ENCODE measurements at places on chromosomes 3 and 15. TPM values are rescaled to one million over a fixed set of nuclear protein-coding genes. Genes with fewer than 3 reads are reported as not detected.

GRCh38 chr3:71310980-71311660 is 272.4 kb downstream of the FOXP1 start:
- no peak for DNase-seq
- no peaks in the 10 kb centered on the region for H3K36me3 ChIP-seq
- no peaks in the 10 kb centered on the region for H3K27me3 ChIP-seq
- H3K4me1 ChIP-seq: peaks cover 9% of the 10 kb centered on the region

The SEMA3B gene
- total RNA-seq: 77.6 TPM

- H3K27me3 ChIP-seq: no peaks in the 10 kb centered on the region
- no peaks in the 10 kb centered on the region for H3K36me3 ChIP-seq
- DNase-seq: no peak
- H3K4me1 ChIP-seq: peaks cover 5% of the 10 kb centered on the region
These were observed 98.8 kb downstream of the TGFBR2 start for GRCh38 chr3:30704931-30705890.

- H3K27ac ChIP-seq: no peak overlapping the region
- H3K36me3 ChIP-seq: no peaks in the 10 kb centered on the region
- no peak for DNase-seq
- no peaks in the 10 kb centered on the region for H3K4me1 ChIP-seq
- H3K27me3 ChIP-seq: no peaks in the 10 kb centered on the region
These were observed 156.3 kb downstream of the MTHFS start for GRCh38 chr15:79740561-79740960.

DNA sequence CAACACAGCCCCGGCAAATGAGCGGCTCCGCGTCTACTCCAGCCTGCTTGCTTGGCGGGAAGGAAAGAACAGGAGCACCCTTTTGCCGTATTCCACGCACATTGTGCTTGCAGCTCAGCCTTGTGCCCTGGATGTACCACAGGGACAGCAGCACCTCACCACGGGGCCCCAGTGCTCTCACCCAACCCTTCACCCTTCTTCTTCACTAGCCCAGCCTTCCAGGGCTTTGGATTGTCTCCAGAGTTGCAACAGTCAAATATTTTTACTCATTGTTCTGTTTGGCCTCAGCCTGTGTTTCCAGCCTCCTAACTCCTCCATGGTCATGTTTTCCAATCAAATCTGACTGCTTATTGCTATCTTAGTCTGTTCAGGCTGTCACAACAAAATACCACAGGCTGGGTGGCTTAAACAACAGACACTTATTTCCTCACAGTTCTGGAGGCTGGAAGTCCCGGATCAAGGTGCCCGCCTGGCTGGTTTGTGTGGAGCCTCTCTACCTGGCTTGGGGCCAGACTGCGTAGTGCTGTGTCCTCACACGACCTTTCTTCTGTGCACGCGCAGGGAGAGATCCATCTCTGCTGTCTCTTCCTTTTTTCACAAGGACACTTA is 79.2 kb upstream of the ABHD17C start:
- peaks cover 19% of the 10 kb centered on the region for H3K4me1 ChIP-seq
- H3K4me3 ChIP-seq: no peak overlapping the region
- H3K27ac ChIP-seq: peak overlapping the region; percentile 71

The CHL1 gene
- 20.2 TPM for total RNA-seq

DNA sequence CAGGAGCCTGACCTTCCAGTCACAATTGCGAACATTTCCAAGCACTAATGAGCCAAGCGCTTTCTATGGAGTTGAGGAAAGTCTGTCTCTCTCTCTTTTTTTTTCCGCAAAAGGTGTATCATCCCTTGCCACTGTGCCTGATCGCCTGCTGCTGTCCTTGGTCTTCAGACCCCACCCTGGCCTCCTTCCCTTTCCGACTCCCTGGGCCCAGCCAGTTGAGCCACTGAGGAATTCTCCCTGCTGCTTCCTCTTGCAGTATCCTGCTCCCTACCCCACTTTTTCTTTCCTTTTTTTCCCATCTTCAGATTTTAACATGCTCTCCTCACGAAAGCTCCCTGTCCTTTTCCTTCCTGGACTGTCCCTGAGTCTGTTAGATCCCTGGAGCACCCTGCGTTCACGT is 396.5 kb upstream of the C2CD4B start:
- DNase-seq: no peak
- H3K27me3 ChIP-seq: peaks cover 3% of the 10 kb centered on the region
- H3K4me1 ChIP-seq: peaks cover 14% of the 10 kb centered on the region
- H3K27ac ChIP-seq: no peak overlapping the region

The UROC1 gene
- total RNA-seq: not detected

GRCh38 chr3:46375218-46375617 is 4.5 kb downstream of the CCR5 start:
- H3K4me1 ChIP-seq: peaks cover 37% of the 10 kb centered on the region
- no peak overlapping the region for H3K27ac ChIP-seq
- no peak overlapping the region for H3K4me3 ChIP-seq

The ALDH1L1 gene
- total RNA-seq: 2.8 TPM

DNA sequence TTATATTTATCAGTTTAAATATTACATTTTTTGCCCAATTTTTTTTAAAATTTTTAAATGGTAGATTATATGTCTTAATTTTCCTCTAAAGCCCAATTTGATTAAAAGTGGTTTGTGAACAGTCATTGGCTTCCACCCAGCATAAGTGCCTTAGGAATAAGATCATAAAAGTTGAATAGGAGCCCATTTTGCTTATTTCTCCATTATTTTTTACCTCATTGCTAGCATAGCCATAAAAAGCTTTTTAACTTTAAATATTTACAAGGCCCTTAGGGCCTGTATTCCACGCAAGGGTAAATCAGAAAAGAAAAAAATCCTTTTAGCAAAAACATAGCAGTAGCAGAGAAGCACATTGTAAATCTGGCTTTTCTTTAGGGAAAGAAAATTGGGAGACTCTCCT is 9.0 kb downstream of the TTC14 start:
- H3K4me1 ChIP-seq: no peaks in the 10 kb centered on the region
- no peaks in the 10 kb centered on the region for H3K27me3 ChIP-seq
- H3K4me3 ChIP-seq: no peak overlapping the region

GRCh38 chr3:59754456-59755129 is 704.8 kb upstream of the CFAP20DC start:
- H3K4me1 ChIP-seq: no peaks in the 10 kb centered on the region
- DNase-seq: no peak
- no peak overlapping the region for H3K4me3 ChIP-seq
- H3K27me3 ChIP-seq: no peaks in the 10 kb centered on the region
- H3K27ac ChIP-seq: no peak overlapping the region
- H3K36me3 ChIP-seq: no peaks in the 10 kb centered on the region

The CHST2 gene
- 6.2 TPM for total RNA-seq

The PRR23E gene
- total RNA-seq: not detected

GRCh38 chr3:69008980-69009379 is 4.5 kb downstream of the EOGT start:
- peak overlapping the region; percentile 44 for H3K27ac ChIP-seq
- H3K36me3 ChIP-seq: peaks cover 64% of the 10 kb centered on the region
- H3K27me3 ChIP-seq: no peaks in the 10 kb centered on the region
- H3K4me1 ChIP-seq: peaks cover 33% of the 10 kb centered on the region
- DNase-seq: no peak

The AQP9 gene
- total RNA-seq: 60.3 TPM

DNA sequence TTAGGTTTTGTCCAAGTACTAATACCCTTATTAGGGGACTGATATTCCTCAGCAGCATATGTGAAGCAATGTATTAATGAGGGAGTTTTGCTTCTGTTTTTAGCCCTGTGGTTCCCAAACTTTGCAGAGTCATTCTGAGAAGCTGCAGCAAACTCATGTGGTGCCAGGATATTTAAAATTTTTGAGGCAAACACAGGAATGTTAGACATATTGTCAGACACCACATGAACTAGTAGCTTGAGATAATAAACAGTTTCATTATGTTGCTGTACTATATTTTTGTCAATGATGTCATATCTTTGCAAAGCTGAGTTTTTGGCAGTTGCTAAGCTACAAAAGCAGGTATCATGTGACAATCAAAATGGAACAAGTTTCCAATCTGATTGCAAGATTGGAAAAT is 36.6 kb downstream of the ATP6V1A start:
- peaks cover 55% of the 10 kb centered on the region for H3K36me3 ChIP-seq
- peak overlapping the region; percentile 2 for H3K27ac ChIP-seq
- H3K4me1 ChIP-seq: peaks cover 18% of the 10 kb centered on the region
- no peaks in the 10 kb centered on the region for H3K27me3 ChIP-seq
- no peak for DNase-seq

DNA sequence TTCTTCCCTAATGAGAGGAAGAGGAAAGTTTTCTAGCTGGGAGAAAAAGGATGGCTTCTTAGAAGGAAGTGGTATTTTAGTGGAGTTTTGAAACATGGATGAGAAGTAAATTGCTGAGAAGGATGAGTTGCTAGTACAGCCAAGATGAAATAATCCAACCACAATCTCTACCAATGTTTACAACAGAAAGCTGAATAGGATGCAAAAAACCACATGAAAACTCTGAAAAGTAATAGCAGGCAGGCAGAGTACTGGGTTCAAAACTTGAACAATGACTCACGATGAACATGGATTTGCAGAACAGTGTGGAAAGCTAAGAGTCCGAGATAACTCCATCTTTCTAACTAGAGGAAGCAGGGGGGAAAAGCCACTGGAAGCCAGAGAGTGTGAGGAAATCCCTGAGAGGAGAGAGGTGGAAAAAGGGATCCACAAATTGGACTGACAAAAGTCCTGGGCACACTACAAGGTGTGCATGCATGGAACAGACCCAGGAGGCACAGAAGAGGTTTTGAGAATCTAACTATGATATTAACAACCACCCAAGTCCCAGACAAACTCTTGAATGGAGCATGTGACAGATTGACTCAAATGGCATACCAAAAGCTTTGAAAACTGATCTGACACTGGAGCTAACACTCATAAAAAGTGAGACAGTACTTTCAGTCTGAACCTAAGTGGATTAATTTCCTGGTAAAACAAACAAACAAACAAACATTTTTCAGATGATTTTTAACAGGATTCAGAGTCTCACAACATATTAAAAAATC is 76.7 kb downstream of the ST6GAL1 start:
- peaks cover 21% of the 10 kb centered on the region for H3K4me1 ChIP-seq
- H3K36me3 ChIP-seq: no peaks in the 10 kb centered on the region
- no peak overlapping the region for H3K4me3 ChIP-seq

The BCHE gene
- total RNA-seq: 5.8 TPM

The FGF12 gene
- total RNA-seq: 3.9 TPM

- H3K27me3 ChIP-seq: no peaks in the 10 kb centered on the region
- no peaks in the 10 kb centered on the region for H3K4me1 ChIP-seq
- no peaks in the 10 kb centered on the region for H3K36me3 ChIP-seq
- no peak overlapping the region for H3K4me3 ChIP-seq
- DNase-seq: no peak
- H3K27ac ChIP-seq: no peak overlapping the region
These were observed 458.1 kb downstream of the DIPK2A start for GRCh38 chr3:144429719-144430121.

The CCDC54 gene
- not detected for total RNA-seq

GRCh38 chr15:92745845-92746271 is 90.3 kb upstream of the FAM174B start:
- no peak for DNase-seq
- no peak overlapping the region for H3K4me3 ChIP-seq
- H3K36me3 ChIP-seq: no peaks in the 10 kb centered on the region
- H3K4me1 ChIP-seq: no peaks in the 10 kb centered on the region
- H3K27ac ChIP-seq: no peak overlapping the region

The ARF4 gene
- 113 TPM for total RNA-seq

The CXCR6 gene
- total RNA-seq: 4.3 TPM

DNA sequence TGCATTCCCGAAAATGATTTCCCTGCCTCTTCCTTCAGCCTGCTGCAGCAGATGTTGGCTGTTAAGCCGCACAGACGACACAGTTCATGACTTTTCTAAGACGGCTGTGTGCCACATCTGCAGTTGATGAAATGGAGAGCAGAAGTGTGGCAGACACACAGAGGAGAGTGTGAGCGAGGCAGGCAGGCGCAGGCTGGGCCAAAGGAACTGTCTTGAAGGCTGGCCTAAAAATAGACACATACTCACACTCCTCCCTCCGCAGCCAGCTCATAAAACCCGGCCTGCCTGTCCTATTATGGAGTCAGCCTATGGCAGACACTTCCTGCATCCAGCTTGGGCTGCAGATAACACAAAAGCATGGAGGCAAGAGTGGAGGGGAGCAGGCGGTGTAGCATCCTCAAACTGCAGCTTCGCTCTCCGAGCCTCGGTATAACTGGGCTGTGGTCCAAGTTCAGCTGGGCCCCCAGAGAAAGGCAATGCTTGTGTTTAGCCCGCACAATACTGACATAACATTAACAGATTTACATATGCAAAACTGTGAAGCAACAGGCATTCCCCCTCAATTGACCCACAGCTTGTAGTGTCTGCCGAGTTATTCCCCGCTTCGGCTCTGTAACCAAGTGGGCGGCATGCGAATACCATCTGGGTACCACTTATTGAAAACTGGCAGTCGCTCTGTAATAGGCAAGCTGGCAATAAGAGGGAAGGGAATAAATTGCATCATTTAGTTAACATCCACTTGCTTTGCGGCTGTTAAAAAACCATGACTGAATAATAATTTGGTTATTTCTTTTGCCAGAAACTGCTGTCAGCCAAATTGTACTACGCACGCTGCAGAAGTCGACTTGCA is 40.8 kb downstream of the FOXP1 start:
- DNase-seq: peak; percentile 80
- no peaks in the 10 kb centered on the region for H3K27me3 ChIP-seq
- H3K4me3 ChIP-seq: peak overlapping the region; percentile 23
- peaks cover 53% of the 10 kb centered on the region for H3K4me1 ChIP-seq
- H3K36me3 ChIP-seq: no peaks in the 10 kb centered on the region

GRCh38 chr3:86867982-86868381 is 123.0 kb downstream of the VGLL3 start:
- no peak overlapping the region for H3K27ac ChIP-seq
- H3K4me1 ChIP-seq: no peaks in the 10 kb centered on the region
- DNase-seq: no peak
- H3K27me3 ChIP-seq: no peaks in the 10 kb centered on the region

The ANKUB1 gene
- 3.1 TPM for total RNA-seq

- no peak for DNase-seq
- H3K36me3 ChIP-seq: no peaks in the 10 kb centered on the region
- no peak overlapping the region for H3K4me3 ChIP-seq
- H3K27me3 ChIP-seq: no peaks in the 10 kb centered on the region
- H3K27ac ChIP-seq: no peak overlapping the region
- peaks cover 29% of the 10 kb centered on the region for H3K4me1 ChIP-seq
These were observed 170.5 kb upstream of the TGFBR2 start for GRCh38 chr3:30435861-30436331.

GRCh38 chr3:155231792-155232191 is 61.7 kb downstream of the STRIT1 start:
- no peak overlapping the region for H3K27ac ChIP-seq
- H3K4me3 ChIP-seq: no peak overlapping the region
- no peaks in the 10 kb centered on the region for H3K4me1 ChIP-seq
- no peaks in the 10 kb centered on the region for H3K36me3 ChIP-seq

The CFAP20DC gene
- 0.71 TPM for total RNA-seq

The SCN11A gene
- total RNA-seq: 0.27 TPM

Measured in lower lobe of right lung (tissue), 2 donors.